Panc1 (cell line): ENCODE measurements at places on chromosomes 6 and 20. TPM values are rescaled to one million over a fixed set of nuclear protein-coding genes. Genes with fewer than 3 reads are reported as not detected.

Gene OR2H1
- total RNA-seq, result not detected

Gene ZBTB46
- 15.2 TPM for total RNA-seq

DNA sequence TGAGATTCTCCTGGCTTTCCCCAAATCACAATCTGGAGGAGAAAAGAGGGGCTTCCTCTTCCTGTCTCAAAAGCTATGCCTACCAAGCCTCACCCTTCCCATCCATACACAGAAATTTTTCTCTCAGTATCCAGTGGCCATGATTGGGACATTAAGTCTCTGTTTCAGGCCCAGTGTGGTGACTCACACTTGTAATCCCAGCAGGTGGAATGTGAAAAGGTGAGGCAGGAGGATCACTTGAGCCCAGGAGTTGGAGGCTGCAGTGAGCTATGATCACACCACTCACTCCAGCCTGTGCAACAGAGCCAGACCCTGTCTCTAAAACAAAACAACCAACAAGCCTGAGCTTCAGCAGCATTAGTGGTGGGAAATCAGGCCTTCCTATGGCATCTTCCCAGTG, 210.0 kb downstream of the OGFRL1 start:
- DNase-seq, result no peak

DNA sequence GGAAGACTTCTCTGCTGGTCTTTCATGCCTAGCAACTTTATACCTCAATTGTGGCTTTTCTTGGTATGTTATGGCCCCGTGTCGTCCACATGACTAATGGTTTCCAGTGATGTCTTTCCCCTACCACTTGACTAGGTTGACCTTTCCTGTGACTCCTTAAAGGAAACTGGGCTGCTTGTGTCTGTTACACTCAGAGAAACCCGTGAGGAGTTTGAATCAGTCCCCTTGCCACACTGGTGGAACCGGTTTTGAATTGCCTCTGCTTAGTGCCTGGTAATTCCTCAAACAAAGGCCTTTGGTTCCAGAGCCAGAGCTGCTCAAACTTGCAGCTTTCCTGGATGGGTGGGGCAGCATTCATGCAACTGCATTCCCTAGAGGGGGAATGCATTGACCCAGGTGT, 21.9 kb downstream of the ECT2L start:
- no peak for DNase-seq

DNA sequence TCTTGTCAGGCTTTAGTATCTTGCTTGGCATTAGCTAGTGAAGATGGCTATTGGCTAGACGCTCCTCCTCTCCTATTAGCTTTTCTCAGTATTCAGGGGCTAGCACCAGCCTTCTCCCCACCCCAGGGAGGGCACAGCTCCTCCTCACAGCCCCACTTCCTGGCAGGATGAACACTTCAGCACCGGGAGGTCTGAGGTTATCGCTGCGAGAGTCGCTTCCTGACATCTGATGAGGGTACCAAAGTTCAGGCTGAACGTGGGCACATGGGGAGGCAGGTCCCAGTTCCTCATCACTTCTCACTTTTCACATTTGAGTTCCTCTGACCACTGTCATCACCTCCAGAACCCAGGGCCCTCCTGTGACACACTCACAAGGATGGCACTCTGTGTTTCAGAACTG, 66.6 kb downstream of the LAMA4 start:
- DNase-seq, result no peak

GRCh38 chr6:41655646-41656001, 17.4 kb downstream of the MDFI start:
- no peak for DNase-seq

- no peak for DNase-seq
These were observed 54.2 kb downstream of the DSTN start for GRCh38 chr20:17624070-17624469.

DNA sequence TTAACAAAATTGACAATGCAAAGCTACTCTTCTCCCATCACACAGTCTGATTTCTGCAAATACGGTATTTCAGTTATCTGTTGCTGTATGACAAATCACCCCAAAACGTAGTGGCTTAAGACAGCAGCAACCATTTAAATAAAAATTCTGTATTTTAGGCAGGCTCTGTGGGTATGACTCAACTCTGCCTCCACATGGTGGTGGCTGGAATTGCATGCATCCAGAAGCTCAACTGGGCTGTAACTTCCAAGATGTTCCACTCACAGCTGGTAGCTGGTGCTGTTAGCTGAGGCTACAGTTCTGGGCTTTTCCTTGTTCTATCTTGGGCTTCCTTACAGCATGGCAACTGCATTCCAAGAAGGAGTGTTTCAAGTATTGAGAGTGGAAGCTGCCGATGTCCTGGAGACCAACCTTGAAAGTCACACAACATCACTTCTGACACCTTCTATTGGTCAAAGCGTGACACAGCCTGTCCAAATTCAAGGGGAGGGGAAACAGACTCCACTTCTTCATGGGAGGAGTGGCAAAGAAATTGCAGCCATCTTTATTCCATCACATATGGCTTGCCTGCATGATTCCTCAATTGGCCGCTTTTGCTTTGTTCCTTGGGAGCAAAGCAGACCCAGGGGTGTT, 39.7 kb upstream of the TULP1 start:
- DNase-seq, result peak; percentile 32

- no peak for DNase-seq
These were observed 1145.2 kb upstream of the GJE1 start for GRCh38 chr6:140987364-140988155.

- no peak for DNase-seq
These were observed 160.9 kb upstream of the AFDN start for GRCh38 chr6:167665698-167666330.

GRCh38 chr20:39523405-39523804, 561.3 kb downstream of the DHX35 start:
- DNase-seq, result no peak
